ENCODE measurements at places on chromosomes 11 and 22.

DNA sequence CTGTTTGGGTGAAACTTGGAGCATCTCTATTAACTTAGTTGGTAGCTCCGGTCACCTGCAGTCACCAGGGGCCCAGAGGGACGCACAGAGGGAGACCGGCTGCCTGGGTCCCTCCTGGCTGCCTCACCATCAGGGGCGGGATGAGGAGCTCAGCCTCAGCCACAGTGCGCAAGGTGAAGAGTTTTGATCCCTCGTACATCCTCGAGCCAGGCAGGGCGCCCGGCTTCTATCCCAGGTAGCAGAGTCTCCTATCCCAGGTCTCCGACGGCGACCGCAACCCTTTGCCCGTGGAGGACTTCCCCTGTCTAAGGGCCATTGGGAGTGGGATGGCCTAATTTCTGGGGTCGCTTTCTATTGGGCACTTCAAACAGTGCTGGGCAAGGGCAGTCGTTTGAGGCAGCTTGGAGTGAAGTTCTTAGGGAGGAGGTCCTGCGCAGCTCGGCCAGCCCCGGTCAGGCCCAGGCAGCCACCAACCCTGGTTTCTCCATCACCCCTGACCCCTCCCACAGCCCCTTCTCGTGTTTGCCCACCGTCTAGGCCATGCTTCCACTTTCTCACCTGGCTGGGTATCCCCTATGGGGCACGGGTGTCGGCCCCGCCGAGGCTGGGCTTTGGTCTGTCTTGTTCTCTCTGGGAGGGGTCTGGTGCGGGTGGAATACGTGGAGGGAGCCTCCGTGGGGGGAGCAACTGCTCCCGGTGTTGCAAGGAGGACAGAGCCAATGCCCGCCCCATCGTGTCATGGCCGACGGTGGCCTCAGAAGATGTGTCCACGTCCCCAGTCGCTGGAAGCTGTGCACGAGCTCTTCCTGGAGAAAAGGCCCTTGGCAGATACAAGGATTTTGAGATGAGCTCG lies 3.6 kb upstream of the MRGPRG start:
- no peak for DNase-seq

DNA sequence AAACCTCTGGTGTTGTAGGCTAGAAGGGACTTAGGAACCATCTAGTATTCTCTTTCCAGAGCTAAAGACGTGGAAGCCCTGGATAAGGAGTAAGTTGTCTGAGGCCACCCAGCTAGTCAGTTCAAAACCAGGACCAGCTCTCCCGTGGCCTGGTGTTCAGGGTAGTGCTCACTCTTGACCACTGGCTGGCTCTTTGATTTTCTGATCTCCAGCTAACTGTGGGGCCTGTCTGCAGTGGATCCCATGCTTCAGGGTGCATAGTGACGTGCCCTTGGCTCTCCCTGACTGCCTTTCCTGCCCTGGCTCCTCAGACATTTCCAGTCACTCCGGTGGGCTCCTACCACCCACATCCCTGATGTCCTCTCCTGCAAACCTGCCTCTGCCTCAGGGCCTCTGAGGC lies 1.3 kb downstream of the CLMP start:
- DNase-seq = no peak

GRCh38 chr11:114051558-114051957 lies 8.0 kb upstream of the ZBTB16 start:
- no peak for DNase-seq

DNA sequence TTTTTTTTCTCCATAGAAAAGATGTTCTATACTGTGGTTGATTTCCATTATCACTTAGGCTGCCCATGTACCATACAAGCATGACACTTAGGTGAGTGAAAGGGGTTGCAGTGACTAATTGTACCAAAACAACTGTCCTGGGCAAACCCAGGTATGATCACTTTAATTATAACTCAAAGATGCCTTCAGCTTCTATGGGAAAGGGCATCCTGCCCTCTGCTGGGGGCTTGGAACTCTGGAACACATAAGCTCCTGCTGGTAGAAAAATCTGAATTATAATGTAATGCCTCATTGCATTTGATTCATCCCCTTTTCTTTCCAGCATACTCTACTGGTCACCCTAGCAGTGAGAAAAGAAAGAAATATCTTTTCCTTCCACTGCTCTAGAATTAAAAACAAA lies 206.3 kb downstream of the DDX10 start:
- DNase-seq = no peak

DNA sequence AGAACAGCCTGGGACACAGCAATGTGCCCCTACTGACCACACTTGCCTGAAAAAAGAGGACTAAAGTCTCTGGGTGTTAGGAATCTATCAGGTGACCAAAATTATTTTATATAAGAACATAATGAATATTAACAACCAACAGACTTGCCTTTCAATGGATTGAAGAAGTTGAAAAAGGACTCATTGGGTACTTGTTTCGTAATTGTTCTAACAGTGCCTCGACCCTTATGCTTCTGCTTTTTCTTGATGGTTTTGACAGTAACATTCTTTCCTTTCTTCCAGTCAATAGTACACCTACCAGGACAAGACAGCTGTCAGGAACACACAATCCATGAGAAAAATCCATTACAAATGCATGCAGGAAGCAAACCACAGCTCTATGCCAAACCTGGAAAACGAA lies 29.0 kb upstream of the PHLDA2 start:
- no peak for DNase-seq

- DNase-seq = no peak
Observed at GRCh38 chr11:115267238-115267781, 236.9 kb downstream of the CADM1 start.

GRCh38 chr11:120040151-120040840 lies 97.6 kb downstream of the TRIM29 start:
- no peak for DNase-seq

DNA sequence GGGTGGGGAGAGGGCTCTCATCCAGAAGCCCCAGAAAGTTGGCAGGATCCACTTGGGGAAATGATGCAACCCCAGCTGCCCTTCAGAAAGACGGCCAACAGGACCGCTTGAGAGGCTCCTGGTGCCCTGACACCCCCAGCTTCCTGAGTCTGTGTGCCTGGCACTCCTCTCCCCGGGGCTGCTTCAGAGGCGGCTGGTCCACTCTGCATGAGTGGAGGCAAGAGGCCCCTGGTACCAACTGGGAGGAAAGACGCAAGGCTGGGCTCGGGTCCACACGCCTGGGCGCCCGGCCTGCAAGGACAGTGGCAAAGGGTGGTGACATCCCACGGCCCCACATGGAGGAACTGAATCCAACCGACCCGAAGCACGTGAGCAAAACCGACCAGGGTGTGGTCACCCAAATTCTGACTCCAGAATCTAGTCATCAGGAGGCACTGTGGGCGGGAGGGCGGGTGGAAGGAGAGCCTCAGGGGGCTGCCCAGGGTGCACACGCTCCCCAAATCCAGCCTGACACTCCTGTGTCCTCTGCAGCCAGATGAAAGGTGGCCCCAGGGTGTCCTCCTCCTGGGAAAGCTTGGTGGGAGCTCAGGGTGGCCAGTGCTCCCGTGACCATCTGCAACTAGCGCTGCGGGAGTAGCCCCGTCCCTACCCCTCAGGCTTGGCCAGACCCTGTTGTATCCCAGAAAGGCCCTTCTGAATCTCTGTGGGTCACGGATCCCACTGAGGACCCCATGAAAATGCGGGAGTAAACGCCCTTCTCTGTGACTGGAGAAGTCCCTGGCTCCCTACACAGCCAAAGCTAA lies 3.7 kb downstream of the RNH1 start:
- no peak for DNase-seq

- no peak for DNase-seq
Observed at GRCh38 chr11:26025676-26026075, 306.3 kb upstream of the ANO3 start.

DNA sequence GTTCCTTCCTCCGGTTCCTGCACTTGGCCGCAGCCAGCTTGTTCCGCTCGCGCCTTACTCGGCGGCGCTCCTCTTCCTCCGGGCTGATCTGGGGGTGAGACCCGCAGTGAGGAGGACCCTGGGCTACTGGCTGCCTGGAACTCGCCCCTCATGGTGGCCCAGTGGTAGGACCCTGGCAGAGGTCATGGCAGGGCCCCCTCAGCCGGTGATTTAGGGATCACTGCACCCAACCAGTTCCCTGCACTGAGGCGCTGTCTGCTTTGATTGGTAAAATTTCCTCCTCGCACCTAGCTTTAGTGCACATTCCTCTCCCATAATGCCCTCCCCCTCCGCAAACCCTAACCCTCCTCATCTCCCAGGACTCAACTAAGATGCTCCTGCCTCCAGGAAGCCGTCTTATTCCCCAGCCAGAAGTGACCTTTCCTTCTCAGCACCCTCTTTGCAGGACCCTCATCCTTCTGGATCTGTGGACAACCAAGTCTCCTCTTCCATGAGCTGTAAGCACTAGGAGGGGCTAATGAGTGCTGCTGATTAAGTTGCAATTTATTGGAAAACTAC lies 3.6 kb downstream of the CCDC85B start:
- no peak for DNase-seq

- no peak for DNase-seq
Observed at GRCh38 chr11:1553808-1554594, 18.1 kb downstream of the DUSP8 start.

GRCh38 chr11:45278714-45279113 lies 7.4 kb downstream of the SYT13 start:
- DNase-seq = no peak

- DNase-seq = no peak
Observed at GRCh38 chr11:112269139-112269538, 8.5 kb upstream of the PLET1 start.

DNA sequence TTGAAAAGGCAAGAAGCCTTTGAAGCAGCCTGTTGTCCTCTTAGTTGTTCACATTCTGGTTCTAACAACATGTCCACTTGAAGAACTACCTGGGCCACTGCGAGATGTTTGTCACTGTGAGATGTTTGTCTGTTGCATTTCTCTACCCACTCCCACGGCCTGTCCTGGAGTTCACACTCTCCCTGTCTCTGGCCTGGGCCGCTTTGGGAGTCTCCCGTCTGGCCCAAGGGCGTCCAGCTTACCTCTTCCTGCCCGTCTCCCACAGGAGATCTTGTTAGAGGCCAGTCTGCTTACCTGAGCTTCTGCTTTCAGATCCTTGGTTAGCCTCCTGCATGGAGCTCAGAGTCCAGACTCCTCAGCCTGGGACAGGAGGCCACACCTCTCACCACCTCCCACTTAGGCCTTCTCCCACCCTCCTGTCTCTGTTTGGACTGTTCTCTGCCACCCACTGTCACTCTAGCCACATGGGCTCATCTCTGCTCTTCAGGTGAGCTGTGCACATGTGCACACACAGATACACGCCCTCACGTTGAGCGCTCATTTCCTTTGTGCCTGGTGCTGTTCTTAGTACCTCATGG lies 66.0 kb downstream of the TBC1D22A start:
- no peak for DNase-seq

DNA sequence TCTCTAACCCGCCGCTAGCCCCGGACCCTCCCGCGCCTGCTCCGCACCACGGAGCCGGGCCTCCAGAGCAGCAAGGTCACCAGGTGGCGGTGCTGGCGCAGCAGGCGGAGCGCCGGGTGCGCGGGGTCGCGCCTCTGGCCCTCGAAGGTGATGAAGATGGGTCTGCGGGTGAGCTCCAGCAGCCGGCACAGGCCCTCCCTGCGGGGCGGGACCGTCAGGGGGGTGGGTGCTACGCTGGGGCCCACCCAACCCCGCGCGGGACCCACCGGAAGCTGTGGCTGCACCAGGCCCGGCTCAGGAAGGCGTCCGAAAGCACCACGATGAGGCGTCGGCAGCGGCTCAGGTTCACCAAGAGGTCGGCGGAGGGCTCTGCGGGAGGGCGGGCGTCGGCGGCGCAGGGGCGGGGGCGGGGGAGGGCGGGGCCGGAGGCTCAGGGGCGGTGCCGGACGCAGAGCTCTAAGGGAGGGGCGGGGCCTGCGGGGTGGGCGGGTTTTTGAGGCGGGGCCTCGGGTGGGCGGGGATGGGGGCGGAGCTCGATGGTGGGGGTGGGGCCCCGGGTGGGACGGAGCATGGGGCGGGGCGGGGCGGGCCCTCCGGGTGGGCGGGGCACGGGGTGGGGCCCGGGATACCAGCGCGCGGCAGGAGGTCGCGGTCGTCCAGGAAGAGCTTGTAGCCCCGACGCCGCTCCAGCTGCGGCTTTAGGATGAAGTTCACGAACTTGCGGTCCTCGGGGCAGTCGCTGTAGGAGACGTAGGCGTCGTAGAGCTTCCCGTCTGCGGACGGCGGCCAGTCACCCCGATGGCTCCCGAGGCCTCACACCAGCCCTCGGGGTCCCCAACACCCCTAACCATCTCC lies 7.8 kb downstream of the SIGIRR start:
- DNase-seq = no peak

DNA sequence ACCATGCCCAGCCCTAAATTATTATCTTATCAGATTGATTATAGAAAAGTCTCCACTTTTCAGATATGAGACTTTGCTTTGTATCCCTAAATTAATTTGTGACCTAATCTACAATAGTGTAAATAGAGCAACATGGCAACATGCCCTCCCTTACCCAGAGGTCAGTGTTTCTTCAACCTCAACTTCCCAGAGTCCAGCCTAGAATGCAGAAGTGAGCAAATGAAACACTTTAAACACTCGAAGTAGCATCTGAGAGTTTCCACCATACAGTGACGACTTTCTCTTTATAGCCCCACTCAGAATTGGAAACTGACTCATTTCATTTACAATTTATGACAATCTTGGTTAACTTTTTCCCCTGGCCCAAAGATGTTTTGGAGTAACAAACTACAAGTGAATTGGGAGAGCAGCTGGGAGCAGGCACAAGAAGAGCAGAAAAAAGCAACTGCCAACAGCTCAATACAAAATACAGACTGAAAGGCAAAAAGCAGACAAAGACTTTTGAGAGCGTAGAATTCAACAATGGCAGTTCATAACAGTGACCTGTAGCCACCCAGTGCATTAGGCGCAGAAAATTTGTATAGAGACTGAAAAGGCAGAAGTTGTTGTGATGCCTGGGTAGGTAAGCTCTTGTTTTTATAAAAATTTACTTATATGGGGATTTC lies 10.1 kb upstream of the BLID start:
- no peak for DNase-seq
